ENCODE measurements at places on chromosomes 7 and 10. TPM values are rescaled to one million over a fixed set of nuclear protein-coding genes. Genes with fewer than 3 reads are reported as not detected.

GRCh38 chr7:68547799-68548198 is 1050.5 kb upstream of the AUTS2 start:
- no peak overlapping the region for H3K27ac ChIP-seq
- H3K27me3 ChIP-seq = no peaks in the 10 kb centered on the region
- H3K4me1 ChIP-seq = no peaks in the 10 kb centered on the region
- H3K36me3 ChIP-seq = no peaks in the 10 kb centered on the region

The NEUROG3 gene
- not detected for total RNA-seq

The MYH16 gene
- total RNA-seq = not detected

DNA sequence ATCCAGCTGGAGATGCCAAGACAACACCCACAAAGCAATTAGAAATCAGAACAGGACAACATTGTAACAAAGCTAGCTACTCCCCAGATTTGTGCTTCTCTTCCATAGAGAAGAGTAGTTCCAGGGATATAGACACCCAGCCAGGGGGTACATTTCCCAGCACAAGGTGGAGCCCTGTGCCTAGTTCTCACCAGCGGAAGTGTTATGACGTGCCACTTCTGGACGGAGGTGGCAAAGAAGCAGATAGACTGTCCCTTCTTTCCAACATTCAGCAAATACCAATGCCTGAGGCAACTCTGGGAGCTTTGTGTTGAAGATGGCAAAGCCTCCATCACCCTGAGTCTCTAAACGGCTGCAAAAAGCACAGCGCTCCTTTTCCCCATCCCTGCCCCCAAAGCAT is 23.4 kb upstream of the GSAP start:
- no peak overlapping the region for H3K4me3 ChIP-seq
- peaks cover 3% of the 10 kb centered on the region for H3K4me1 ChIP-seq
- H3K27me3 ChIP-seq = peaks cover 24% of the 10 kb centered on the region
- no peak for DNase-seq

The GJD4 gene
- total RNA-seq = not detected

- H3K4me3 ChIP-seq = no peak overlapping the region
- H3K36me3 ChIP-seq = peaks cover 68% of the 10 kb centered on the region
- peak overlapping the region; percentile 80 for H3K27ac ChIP-seq
- H3K27me3 ChIP-seq = no peaks in the 10 kb centered on the region
Observed at GRCh38 chr10:124693801-124694416, 50.3 kb downstream of the FAM53B start.

- H3K4me1 ChIP-seq = peaks cover 11% of the 10 kb centered on the region
- no peak for DNase-seq
- peaks cover 4% of the 10 kb centered on the region for H3K27me3 ChIP-seq
- H3K4me3 ChIP-seq = no peak overlapping the region
- H3K36me3 ChIP-seq = no peaks in the 10 kb centered on the region
Observed at GRCh38 chr10:114653926-114654325, 4.1 kb downstream of the ABLIM1 start.

- peaks cover 35% of the 10 kb centered on the region for H3K4me1 ChIP-seq
- DNase-seq = peak; percentile 97
- peak within 1 kb of the TSS; percentile 99 for H3K27ac ChIP-seq
- peaks cover 39% of the 10 kb centered on the region for H3K36me3 ChIP-seq
Observed at GRCh38 chr7:44885394-44886317, at the start of gene PURB. TSS of gene PURB (minus strand) at chr7:44885530. CDS start at chr7:44885348, 182 bp downstream.

GRCh38 chr7:112654322-112655216 is 135.6 kb downstream of the TMEM168 start:
- no peak for DNase-seq
- H3K4me3 ChIP-seq = no peak overlapping the region
- no peaks in the 10 kb centered on the region for H3K27me3 ChIP-seq
- no peaks in the 10 kb centered on the region for H3K4me1 ChIP-seq
- no peaks in the 10 kb centered on the region for H3K36me3 ChIP-seq
- H3K27ac ChIP-seq = no peak overlapping the region

- H3K4me1 ChIP-seq = peaks cover 57% of the 10 kb centered on the region
- H3K27me3 ChIP-seq = no peaks in the 10 kb centered on the region
- H3K27ac ChIP-seq = peak within 1 kb of the TSS; percentile 81
- DNase-seq = peak; percentile 51
Observed at GRCh38 chr10:63520500-63521415, at the start of gene REEP3. TSS of gene REEP3 (plus strand) at chr10:63521401. CDS start at chr10:63521546, 145 bp downstream.

The LRMDA gene
- not detected for total RNA-seq
